ENCODE measurements at places on chromosomes 4 and X. TPM values are rescaled to one million over a fixed set of nuclear protein-coding genes. Genes with fewer than 3 reads are reported as not detected.

Gene BANK1
- 13.3 TPM for total RNA-seq

Gene F8
- total RNA-seq = 16.1 TPM

Gene CXorf49
- not detected for total RNA-seq

Gene TSPAN7
- 26.9 TPM for total RNA-seq

Gene PAGE2
- total RNA-seq = not detected

Gene TRMT44
- 24.6 TPM for total RNA-seq

DNA sequence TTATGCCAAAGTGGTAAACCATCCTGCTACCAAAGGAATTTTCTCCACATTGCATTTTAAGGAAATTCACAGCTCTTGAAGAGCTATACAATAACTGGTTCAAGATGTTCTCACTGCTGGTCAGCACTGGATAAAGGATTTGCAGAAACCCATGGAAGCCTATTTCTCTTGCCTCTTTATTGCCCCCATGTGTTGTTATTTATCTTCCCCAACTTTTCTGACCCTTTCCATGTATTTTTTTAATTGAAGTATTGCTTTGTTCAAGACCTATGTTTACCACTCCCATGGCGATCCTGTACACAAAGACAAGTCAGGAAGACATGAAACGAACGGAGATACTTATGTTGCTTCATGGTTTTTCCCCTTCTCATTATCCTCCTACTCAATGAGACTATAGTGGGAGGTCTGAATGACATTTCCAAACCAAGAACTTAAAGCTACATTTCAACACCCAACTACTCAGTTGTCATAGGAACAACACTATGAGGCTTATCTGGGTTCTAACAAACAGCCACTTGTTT lies 566.4 kb upstream of the DIPK2B start:
- peak overlapping the region; percentile 85 for H3K27ac ChIP-seq
- no peaks in the 10 kb centered on the region for H3K36me3 ChIP-seq
- peak overlapping the region; percentile 46 for H3K4me3 ChIP-seq
- peaks cover 40% of the 10 kb centered on the region for H3K27me3 ChIP-seq
- DNase-seq = no peak
- peaks cover 5% of the 10 kb centered on the region for H3K4me1 ChIP-seq

- H3K4me1 ChIP-seq = no peaks in the 10 kb centered on the region
- no peak overlapping the region for H3K27ac ChIP-seq
- no peaks in the 10 kb centered on the region for H3K36me3 ChIP-seq
- no peak overlapping the region for H3K4me3 ChIP-seq
Observed at GRCh38 chr4:42519803-42520417, 122.6 kb downstream of the SHISA3 start.

GRCh38 chrX:16258882-16259281 lies 91.6 kb downstream of the MAGEB17 start:
- H3K36me3 ChIP-seq = no peaks in the 10 kb centered on the region
- no peak overlapping the region for H3K4me3 ChIP-seq
- no peak overlapping the region for H3K27ac ChIP-seq
- H3K4me1 ChIP-seq = no peaks in the 10 kb centered on the region
- peaks cover 33% of the 10 kb centered on the region for H3K27me3 ChIP-seq

- H3K27ac ChIP-seq = no peak overlapping the region
- no peak overlapping the region for H3K4me3 ChIP-seq
- no peaks in the 10 kb centered on the region for H3K36me3 ChIP-seq
- H3K27me3 ChIP-seq = no peaks in the 10 kb centered on the region
- no peak for DNase-seq
- no peaks in the 10 kb centered on the region for H3K4me1 ChIP-seq
Observed at GRCh38 chr4:122577808-122578781, 42.8 kb downstream of the IL21 start.

DNA sequence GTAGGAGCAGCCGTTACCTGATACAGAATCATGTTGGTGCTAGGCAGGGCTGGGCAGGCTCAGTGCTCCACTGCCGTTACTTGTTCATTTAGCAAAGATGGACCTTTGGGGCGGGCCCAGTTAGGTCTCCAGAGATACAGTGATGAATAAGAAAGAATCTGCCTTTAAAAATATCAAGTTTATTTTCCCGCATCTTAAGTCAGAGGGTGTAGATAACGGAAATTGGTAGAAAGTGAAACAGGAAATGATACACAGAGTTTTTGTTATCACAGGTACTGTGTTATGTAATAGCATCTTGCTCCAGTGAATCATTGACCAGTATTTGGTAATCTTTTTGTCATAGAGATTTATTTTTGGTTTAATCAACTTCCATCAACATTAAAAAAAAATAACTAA lies 5.5 kb downstream of the TMEM131L start:
- H3K4me3 ChIP-seq = no peak overlapping the region
- H3K36me3 ChIP-seq = no peaks in the 10 kb centered on the region
- no peak for DNase-seq
- no peaks in the 10 kb centered on the region for H3K27me3 ChIP-seq
- H3K4me1 ChIP-seq = no peaks in the 10 kb centered on the region
- no peak overlapping the region for H3K27ac ChIP-seq

GRCh38 chr4:116636917-116637316 lies 448.5 kb downstream of the TRAM1L1 start:
- H3K27me3 ChIP-seq = no peaks in the 10 kb centered on the region
- no peak overlapping the region for H3K27ac ChIP-seq
- no peak overlapping the region for H3K4me3 ChIP-seq
- no peak for DNase-seq

DNA sequence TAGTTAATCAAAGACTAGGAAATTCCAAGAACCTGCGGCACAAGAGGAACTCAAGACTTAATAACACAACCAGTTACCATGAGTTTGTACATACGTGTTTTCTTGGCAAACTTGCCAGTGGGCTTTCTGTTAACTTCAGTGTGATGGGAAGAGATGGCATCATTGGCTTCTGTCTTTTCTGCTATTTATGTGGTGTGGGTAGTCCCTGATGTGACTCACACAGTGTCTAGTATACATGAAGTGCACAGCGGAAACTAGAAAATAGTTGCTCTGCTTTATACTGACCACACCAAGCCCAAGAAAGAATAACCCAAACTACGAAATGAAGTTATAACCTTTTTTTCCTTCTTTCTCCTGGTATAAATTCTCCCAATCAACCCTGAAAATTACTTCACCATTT lies 24.5 kb downstream of the DAPP1 start:
- H3K36me3 ChIP-seq = no peaks in the 10 kb centered on the region
- no peak for DNase-seq
- H3K27me3 ChIP-seq = no peaks in the 10 kb centered on the region
- no peak overlapping the region for H3K4me3 ChIP-seq
- H3K4me1 ChIP-seq = no peaks in the 10 kb centered on the region

DNA sequence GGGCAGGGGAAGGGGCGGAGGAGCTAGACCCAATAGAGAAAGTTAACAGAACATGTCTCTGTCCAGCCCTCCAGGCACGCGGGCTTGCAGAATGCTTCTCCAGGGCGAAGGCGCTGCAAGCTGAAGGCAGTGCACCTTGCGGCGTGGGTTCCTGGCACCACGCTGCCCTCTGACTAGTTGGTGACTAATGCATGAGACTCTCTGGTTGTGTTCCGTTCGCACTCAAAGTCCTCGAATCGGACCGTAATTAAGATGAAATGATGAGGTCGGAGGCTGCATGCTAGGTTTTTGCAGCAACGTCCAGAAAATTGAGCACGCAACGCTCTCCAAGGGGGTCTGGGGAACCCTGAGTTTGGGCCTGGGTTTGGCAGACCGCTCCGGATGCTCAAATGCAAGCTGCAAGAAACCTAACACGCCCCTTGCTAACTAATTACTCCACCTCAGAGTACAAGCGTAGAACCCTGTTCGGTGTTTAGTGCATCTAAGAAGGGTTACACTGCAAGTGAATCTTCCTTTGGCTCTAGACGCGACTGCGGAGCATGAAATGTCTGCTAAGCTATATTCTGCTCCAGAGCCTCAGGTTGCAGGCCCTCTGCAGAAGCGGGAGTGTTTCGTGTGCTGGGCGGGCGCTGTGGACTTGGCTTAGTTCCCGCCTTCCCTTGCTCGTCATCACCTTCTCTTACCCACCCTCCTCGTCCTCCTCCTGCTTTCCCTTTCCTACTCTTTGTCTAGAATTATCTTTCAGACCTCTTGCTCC lies 57.1 kb upstream of the NKAP start:
- H3K27me3 ChIP-seq = peaks cover 63% of the 10 kb centered on the region
- H3K4me3 ChIP-seq = no peak overlapping the region
- H3K4me1 ChIP-seq = no peaks in the 10 kb centered on the region
- H3K27ac ChIP-seq = no peak overlapping the region
- DNase-seq = no peak
- H3K36me3 ChIP-seq = no peaks in the 10 kb centered on the region

DNA sequence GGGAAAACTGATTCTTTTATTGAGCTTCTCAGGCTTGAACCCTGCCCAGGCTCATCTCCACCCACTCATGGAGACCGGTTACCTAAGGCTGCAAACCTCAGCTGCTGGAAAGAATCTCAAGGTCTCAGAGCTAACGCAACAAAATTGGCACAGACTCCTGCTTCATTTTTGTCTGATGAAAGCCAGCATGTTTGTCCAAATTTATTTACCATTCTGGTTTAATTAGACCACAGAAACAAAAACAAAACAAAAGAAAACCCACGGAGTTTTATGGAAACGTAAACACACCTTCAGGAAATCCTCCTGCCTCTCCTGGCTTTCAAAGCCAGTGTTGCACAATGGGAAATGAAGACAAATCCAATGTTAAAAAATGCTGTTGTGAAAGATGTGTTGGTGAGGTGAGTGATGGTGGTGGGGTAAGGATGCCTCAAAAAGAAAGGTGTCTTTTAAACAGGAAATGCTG lies 56.4 kb upstream of the PDLIM3 start:
- no peaks in the 10 kb centered on the region for H3K4me1 ChIP-seq
- no peak for DNase-seq
- no peak overlapping the region for H3K4me3 ChIP-seq

- peaks cover 8% of the 10 kb centered on the region for H3K27me3 ChIP-seq
- H3K36me3 ChIP-seq = no peaks in the 10 kb centered on the region
- no peak overlapping the region for H3K4me3 ChIP-seq
- peak; percentile 27 for DNase-seq
Observed at GRCh38 chrX:150486011-150486410, 82.4 kb upstream of the MTM1 start.

DNA sequence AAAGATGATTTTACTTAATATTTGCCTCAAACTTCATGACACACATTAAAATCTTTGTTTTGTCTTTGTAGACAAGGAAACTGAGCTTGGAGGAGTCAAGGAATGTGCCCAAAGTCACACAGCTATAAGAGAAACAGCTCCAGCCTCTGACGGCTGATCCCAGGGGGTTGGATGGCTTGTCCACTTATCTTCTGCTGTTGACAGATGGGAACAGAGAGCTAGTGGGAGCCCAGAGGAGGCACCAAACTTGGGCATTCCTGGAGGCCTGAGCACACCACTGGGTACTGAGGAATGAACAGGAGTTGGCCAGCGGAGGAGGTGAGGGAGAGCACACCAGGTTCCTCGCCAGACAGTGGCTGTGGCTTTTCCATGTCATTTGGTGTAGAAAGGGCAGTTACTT lies 56.4 kb upstream of the GPR78 start:
- H3K27ac ChIP-seq = no peak overlapping the region
- no peak for DNase-seq
- no peaks in the 10 kb centered on the region for H3K36me3 ChIP-seq
- no peak overlapping the region for H3K4me3 ChIP-seq

DNA sequence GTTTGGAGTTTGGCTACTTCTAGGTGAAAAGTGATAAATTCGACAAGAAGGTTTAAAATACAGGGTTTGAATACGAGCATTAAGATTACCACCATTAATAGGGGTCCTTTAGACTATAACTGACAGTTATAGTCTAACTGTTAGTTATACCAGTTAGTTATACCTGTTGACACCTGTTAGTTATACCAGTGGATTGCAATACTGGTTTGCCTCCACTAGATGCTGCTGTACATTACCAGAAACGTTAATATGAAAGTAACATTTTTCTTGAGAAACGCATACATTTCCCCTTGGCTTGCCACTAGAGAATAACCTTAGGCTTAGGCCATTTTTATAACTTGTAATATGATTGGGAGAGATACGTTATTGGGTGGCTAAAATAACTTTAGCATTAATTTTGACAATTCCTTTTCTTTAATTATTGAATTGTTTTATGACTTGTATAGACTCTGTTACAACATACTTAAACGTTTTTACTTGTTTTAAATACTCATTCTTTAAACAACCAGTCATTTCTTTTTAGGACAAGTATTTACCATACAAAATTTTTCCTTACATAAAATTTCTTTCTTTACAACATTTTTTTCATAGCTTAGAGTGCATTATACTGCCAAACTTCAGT lies 911.2 kb downstream of the FSTL5 start:
- H3K4me3 ChIP-seq = no peak overlapping the region
- H3K27me3 ChIP-seq = no peaks in the 10 kb centered on the region
- no peak overlapping the region for H3K27ac ChIP-seq
- DNase-seq = no peak
- no peaks in the 10 kb centered on the region for H3K36me3 ChIP-seq

- no peaks in the 10 kb centered on the region for H3K27me3 ChIP-seq
- no peaks in the 10 kb centered on the region for H3K36me3 ChIP-seq
- no peak overlapping the region for H3K4me3 ChIP-seq
- H3K4me1 ChIP-seq = no peaks in the 10 kb centered on the region
Observed at GRCh38 chrX:23799469-23800065, 16.6 kb downstream of the SAT1 start.

- no peaks in the 10 kb centered on the region for H3K36me3 ChIP-seq
- H3K4me3 ChIP-seq = no peak overlapping the region
- DNase-seq = peak; percentile 27
- H3K4me1 ChIP-seq = no peaks in the 10 kb centered on the region
Observed at GRCh38 chr4:79083406-79084010, 144.3 kb upstream of the PAQR3 start.

DNA sequence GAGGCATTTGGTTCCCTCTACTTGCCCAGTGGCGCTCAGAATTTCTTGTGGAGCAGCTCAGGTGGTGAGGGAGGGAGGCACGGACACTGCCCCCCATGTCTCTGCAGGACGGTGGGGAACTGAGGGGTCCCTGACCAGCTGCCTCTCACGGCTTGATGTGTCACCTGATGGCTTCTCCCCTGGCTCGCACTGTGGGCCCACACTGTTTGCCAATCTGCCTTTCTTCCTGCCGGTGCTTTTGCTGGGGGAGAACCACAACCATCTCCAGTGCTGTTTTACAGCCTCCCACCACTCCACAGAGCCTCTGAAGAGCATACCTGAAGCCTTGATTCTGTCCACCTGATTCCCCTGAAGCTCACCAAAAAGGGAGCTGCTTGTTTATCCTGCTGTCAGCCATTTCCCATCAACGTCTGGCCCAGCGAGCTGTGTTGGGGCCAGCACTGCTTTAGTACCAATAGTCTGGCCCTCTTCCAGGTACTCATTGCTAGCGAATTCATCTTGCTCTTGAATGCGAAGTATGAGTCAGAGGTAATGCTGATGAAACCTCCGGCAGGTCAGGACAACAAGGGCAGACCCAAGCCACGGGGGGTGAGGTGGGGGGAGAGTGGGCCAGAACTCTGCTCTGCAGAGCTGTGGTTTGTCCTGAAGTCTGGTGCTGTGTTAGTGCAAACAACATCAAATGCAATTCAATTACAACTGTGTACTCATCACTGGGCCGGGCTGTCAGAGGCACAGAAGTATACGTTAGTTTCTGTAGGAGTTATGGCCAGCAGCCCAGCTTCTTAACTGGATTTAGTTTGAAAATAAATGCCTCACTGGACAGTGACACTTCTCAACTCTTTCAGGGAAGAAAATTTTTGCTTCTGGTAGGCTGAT lies 208.3 kb upstream of the JADE1 start:
- peak overlapping the region; percentile 53 for H3K27ac ChIP-seq
- DNase-seq = peak; percentile 71
- H3K4me1 ChIP-seq = no peaks in the 10 kb centered on the region
- H3K27me3 ChIP-seq = no peaks in the 10 kb centered on the region
- H3K4me3 ChIP-seq = no peak overlapping the region
- no peaks in the 10 kb centered on the region for H3K36me3 ChIP-seq

GRCh38 chr4:99471349-99471748 lies 36.2 kb upstream of the ADH7 start:
- no peak for DNase-seq
- H3K36me3 ChIP-seq = no peaks in the 10 kb centered on the region
- H3K27ac ChIP-seq = no peak overlapping the region
- H3K27me3 ChIP-seq = no peaks in the 10 kb centered on the region
- H3K4me1 ChIP-seq = no peaks in the 10 kb centered on the region
